Activated T-helper 9 cell treated with anti-CD3 and anti-CD28 coated beads, Interleukin-2, amount 50 U/mL, for 16 hours (primary cell): ENCODE measurements at places on chromosomes 13 and 19.

- no peak for DNase-seq
Observed at GRCh38 chr13:110445183-110445582, 116.3 kb downstream of the RAB20 start.

DNA sequence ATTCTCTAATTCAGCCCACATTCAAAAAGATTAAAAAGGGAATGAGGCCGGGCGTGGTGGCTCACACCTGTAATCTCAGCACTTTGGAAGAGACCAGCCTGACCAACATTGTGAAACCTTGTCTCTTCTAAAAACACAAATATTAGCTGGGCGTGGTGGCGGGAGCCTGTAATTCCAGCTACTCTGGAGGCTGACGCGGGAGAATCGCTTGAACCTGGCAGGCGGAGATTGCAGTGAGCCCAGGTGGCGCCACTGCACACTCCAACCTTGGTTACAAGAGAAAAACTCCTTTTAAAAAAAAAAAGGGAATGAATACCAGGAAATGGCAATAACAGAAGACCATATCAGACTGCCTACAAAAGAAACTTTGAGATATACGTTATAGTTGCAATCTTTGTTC, 1244.5 kb downstream of the PCDH9 start:
- DNase-seq: no peak

- no peak for DNase-seq
Observed at GRCh38 chr13:110265341-110265681, 41.6 kb downstream of the COL4A1 start.

DNA sequence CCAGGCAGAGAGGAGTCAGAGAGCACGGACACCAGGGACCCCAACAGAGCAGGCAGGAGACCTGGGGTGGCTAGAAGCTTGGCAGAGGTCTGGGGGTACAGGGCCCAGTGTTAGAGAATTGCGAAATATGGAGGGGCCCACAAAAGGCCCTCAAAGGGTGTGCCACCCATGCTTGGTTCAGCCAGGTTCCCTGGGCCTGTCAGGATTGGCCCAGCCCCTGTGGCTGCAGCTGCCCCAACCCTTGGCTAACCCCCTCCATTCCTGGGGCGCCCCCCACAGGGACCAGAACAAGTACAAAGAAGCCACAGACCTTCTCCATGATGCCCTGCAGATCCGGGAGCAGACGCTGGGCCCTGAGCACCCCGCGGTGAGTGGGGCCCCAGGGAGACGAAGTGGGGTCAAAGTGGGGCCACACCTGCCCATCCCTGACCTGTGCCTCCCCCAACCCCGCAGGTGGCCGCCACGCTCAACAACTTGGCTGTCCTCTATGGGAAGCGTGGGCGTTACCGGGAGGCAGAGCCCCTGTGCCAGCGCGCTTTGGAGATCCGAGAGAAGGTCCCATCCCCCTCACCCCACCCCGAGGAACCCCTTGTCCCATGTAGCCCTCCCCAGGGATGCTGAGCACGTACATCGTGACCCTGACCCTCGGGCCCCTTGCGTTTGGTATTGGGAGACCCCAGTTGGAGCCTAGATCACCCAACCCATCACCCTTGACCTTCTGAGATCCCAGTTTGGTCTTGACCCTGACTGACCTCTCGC, 8.0 kb downstream of the KLC3 start:
- no peak for DNase-seq

DNA sequence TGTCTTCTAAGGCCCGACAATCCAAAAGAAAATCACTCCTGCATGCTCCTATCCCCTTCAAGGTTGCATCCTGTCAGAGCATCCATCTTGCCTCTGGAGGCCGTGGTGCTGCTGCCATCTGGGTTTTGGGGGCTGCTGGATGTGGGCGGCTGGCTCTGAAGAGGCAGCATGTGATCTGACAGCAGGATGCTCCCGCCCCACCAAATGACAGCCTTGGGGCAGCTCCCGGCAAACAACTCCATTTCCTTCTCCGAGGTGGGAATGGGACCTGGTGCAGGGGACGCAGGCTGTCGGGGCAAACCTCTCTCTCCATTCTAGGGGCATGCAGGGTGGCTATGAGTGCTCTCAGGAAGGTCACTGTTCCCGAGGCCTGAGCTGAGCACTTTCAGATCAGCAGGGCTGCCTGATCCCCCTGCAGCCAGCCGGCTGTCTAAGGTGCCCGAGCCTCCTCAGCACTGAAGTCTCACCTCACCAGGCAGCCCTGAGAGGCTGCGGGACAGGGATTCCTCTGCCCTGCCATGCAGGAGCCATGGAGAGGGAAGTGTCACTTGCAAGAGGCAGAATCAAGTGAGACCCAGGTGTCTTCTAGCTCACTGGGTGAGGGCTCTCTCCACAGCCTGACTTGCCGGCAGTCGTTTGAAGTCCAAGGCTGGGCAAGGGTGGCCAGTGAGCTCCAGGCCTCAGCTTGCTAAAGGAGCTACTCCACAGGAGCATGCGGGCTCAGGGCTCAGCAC, 28.8 kb downstream of the TSSK6 start:
- no peak for DNase-seq

GRCh38 chr19:41334793-41335192, 18.9 kb downstream of the TGFB1 start:
- DNase-seq: no peak

- DNase-seq: no peak
Observed at GRCh38 chr13:95180513-95181245, 120.6 kb downstream of the ABCC4 start.

GRCh38 chr13:42363941-42364612, 92.1 kb downstream of the AKAP11 start:
- no peak for DNase-seq

DNA sequence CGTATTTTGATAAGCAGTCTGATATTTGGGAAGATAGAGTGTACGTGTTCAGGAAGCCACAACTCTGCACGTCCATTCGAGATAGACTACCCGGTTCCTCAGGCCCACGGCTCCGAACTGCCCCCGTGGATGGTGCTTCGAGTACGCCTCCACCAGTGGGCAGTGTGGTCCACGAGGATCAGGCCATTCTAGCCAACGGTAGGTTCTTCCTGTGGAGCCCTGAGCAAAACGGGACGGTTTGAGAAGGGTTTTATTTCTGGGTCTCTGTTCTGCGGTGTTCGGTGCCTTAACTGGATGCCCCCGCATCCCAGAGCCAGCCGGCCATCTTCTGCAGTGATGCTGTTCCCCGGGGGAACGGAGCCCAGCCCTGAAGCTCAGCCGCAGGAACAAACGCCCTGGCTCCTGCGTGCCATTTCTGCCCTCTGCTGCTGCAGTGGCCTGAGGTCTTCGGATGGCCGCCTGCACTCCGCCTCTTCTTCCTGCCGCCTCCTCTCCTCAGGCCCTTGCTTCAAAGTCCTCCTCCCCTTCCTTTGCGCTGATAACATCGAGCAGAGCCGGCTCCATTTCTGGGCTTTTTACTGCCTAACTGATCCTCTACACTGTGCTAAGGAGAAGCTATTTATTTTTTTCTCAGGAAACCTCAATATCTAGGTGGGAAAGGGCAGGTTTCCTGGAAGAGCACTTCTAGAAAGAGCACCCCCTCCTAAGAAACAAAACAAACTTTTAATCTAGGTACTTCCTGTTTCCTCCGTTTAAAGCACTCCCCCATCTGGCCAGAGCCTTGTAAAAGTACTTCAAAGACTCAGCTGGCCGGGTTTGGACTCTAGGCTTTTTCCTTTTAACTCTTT, 36.2 kb upstream of the SLC46A3 start:
- DNase-seq: no peak

- no peak for DNase-seq
Observed at GRCh38 chr13:94303644-94304174, 175.8 kb downstream of the DCT start.

GRCh38 chr19:23318143-23318542, 67.9 kb upstream of the ZNF724 start:
- DNase-seq: no peak

DNA sequence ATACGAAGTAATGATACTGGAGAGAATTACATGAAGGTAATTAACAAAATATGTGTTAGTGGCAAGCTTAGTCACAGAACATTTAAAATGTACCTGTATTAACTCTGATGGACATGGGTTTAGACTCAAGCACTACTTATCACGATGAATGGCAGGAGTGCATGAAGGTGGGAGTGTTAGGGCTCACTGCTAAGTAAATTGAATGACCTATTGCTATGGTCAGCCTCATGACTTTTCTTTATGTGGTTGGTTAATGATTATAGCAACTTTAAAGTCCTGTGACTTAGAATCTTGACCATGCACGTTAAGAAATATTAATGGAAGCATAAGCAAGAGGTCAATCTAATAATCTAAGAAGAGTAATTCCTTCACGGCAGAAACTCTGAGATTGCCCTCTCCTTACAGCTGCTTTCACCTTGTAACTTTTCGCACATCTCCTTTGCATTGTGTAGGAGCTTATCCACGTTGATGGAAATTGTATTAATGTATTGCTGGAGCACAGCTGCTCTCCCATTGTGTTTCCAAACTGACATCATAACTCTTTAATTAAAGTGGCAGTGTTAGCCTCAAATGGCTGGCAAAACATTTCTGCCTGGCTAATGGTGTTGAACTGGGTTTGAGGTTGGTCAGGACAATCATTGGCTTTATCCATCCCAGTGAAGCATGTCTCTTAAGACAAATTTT, 114.5 kb downstream of the RXFP2 start:
- no peak for DNase-seq

GRCh38 chr13:50893211-50893852, 16.3 kb upstream of the RNASEH2B start:
- DNase-seq: no peak

- no peak for DNase-seq
Observed at GRCh38 chr13:99352351-99353245, 45.4 kb upstream of the GPR183 start.

- DNase-seq: no peak
Observed at GRCh38 chr13:23817830-23818229, 71.4 kb downstream of the MIPEP start.

DNA sequence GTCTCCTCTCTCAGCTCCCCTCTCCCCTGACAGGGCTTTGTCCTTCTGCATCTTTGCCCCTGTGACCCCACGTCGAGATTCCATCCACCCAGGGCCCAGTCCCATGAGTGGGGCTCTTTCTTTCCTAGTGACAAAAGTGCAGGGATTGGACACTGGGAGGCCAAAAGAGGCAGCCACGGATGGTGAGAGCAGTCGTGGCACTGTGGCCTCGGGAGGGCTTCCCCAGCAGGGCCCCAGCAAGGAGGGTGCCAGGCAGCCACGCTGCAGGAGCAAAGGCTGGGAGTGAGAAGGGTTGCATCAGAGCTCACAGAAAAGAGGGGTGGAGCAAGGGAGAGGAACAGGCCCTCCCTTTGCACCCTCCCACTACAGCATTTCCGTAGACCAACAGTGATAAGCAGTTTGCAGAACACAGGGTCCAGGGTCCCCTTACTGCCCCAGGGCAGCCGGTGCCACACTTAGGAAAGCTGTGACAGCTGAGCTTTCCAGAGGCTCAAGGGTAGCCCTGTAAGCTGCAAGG, 4.9 kb downstream of the ZSCAN1 start:
- no peak for DNase-seq

- no peak for DNase-seq
Observed at GRCh38 chr13:66407128-66407527, 823.0 kb downstream of the PCDH9 start.

GRCh38 chr13:29597246-29597645, 1.8 kb upstream of the SLC7A1 start:
- DNase-seq: no peak
